Aorta (tissue), 5 donors: ENCODE measurements at places on chromosomes 1 and 21.

- no peak for DNase-seq
Observed at GRCh38 chr1:6625584-6626149, 999 bp downstream of the THAP3 start.

GRCh38 chr1:183039985-183040447 is 16.8 kb downstream of the LAMC1 start:
- DNase-seq = no peak

- DNase-seq = no peak
Observed at GRCh38 chr1:206111271-206111927, 5.8 kb downstream of the AVPR1B start.

- no peak for DNase-seq
Observed at GRCh38 chr1:27428316-27429028, 36.0 kb downstream of the GPR3 start.

- DNase-seq = peak; percentile 72
Observed at GRCh38 chr1:5992814-5993555, 760 bp upstream of the NPHP4 start.

GRCh38 chr1:27763358-27763757 is 9.7 kb upstream of the STX12 start:
- DNase-seq = no peak

DNA sequence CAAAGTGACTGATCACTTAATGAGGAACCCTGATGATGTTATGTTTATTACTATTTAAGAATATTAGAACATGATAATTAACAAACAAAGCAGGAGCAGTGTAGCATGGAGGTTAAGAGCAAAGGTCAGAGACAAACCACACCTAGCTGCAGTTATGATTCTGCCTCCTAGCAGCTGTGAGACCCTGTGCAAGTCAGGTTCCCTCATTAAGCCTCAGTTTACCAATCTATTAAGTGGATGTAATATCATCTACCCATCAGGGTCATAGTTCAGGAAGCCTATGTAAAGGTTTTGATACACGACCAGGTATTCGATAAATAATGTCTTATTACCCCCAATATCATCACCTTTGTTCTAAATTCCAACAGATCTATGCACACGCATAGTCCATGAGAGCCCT is 32.0 kb downstream of the DUSP10 start:
- DNase-seq = no peak

- DNase-seq = no peak
Observed at GRCh38 chr1:60857851-60858250, 224.5 kb upstream of the NFIA start.

- no peak for DNase-seq
Observed at GRCh38 chr1:150678988-150679387, 18.0 kb downstream of the GOLPH3L start.

- no peak for DNase-seq
Observed at GRCh38 chr1:220313576-220313975, 41.3 kb upstream of the RAB3GAP2 start.

DNA sequence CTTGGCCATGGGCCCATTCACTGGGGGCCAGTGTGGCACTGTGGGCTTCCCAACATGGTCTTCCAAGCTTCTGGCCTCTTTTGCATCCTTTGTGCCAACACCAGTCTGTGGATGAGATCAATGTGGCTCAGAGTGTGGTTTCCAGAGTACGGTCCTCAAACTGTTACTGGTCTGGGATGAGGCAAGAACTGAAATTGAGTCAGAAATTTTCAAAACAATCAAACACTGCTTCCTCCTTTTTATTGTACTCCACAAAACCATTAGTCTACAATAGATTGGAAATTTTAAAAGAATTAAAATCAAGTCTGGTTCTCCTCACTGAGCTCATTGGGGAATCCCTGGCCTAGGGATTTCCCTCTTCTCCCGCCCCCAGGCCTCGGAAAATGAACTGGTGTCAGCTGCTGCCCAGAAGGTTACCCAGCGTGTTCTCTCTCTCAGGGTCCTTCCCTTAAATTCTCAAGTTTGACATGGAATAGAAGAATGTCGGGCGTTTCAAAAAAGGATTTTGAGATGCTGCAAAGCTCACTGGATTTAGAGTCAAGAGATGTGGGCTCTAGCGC is 222.0 kb downstream of the SDCCAG8 start:
- no peak for DNase-seq

DNA sequence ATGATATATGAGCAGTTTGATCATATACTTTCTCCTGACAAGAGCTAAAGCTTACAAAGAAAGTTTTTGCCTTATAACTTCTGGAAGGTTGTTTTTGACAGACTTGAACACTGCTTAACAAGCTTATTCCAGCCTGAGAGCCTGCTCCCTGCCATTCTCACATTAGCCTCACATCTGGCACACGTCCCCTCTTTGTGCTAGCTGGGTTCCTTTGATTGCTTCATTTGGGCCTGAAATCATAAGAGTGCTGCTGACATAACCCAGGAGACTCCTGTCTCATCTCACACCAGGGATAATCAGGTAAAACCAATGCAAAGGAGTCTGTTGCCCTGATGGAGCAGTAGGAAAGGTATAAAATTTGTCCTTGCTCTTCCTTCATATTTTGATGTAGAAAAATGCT is 1411.7 kb upstream of the B3GALT2 start:
- no peak for DNase-seq

- no peak for DNase-seq
Observed at GRCh38 chr1:23246274-23246673, 29.0 kb upstream of the HTR1D start.

GRCh38 chr1:159939678-159940002 is 5.8 kb downstream of the IGSF9 start:
- DNase-seq = no peak

- no peak for DNase-seq
Observed at GRCh38 chr21:24628046-24628445, 979.2 kb downstream of the MRPL39 start.

DNA sequence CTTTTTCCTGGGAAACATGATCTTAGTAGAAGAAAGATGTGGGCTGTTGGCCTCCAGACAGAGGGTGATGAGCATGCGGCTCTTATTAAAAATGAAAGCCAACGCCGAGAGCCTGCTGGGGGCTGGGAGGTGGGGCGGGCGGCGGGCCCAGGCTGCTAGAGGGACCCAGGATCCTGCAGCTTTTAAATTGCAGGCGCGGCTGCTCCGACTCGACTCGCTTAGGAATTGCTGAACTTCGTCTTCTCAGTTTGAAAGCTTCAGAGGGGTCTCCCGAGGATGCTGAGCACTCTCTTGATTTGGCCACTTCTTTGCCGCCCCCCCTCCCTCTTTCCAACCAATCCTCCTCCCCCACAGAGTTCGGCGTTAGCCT is 1.2 kb downstream of the AGPAT3 start:
- DNase-seq = peak; percentile 79

GRCh38 chr1:5191470-5191869 is 537.1 kb downstream of the AJAP1 start:
- DNase-seq = no peak

- no peak for DNase-seq
Observed at GRCh38 chr1:183783342-183783741, 21.6 kb upstream of the RGL1 start.

DNA sequence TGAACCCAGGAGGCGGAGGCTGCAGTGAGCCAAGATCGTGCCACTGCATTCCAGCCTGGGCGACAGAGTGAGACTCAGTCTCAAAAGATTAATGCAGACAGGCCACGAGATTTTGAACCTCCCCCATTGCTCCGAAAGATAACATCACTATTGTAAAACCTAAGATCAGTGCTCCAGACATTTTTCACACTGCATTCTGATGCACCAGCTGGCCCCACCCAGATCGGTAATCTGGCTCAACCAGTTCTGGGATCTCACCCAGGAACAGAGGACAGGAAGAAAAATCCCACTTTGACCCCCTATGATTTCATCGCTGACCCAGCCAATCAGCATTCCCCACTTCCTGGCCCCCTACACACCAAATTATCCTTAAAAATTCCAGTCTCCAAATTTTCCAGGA is 10.7 kb upstream of the CSRP1 start:
- DNase-seq = no peak

- no peak for DNase-seq
Observed at GRCh38 chr1:186681121-186681520, 898 bp upstream of the PTGS2 start.

DNA sequence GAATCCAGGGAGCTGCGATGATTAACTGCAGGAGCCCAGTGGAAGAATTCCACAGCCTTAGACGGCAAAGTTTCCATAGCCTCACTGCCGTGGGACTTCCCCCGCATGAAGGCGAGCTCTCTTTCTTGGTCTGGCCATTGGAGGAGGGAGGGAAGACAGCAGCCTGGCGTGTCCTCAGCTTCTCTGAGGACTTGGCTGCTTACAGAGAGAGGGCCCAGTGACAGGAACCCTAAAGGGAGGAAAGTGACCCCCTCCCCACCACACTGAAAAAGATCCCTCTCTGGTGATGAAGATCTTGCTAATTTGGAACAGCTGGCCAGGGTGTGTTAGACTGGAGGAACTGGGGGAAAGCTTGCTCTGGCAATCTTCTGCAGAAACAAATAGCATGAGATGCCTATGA is 41.0 kb downstream of the ATP2B4 start:
- peak; percentile 70 for DNase-seq
